ENCODE measurements at places on chromosomes 2 and 18.

- DNase-seq: no peak
Measured at GRCh38 chr2:43484323-43484930, 111.4 kb downstream of the THADA start.

DNA sequence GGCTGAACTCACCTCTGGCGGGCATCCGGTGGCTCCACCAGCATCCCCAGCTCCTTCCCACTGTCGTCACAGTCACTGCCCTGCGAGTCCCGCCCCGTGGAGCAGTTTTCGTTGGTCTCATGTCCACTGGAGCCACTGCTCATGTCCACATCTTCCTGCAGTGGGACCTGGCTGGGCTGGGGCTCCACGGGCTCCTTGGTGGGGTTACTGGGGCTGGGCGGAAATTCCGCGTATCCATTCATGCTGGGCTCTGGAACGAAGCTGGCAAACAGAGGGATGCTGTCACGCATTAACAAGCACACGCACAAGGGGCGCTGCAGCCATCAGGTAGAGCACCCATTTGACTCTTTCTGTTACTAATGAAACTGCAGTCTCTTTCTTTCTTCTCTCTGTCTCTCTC, 10.7 kb downstream of the PER2 start:
- DNase-seq: no peak

DNA sequence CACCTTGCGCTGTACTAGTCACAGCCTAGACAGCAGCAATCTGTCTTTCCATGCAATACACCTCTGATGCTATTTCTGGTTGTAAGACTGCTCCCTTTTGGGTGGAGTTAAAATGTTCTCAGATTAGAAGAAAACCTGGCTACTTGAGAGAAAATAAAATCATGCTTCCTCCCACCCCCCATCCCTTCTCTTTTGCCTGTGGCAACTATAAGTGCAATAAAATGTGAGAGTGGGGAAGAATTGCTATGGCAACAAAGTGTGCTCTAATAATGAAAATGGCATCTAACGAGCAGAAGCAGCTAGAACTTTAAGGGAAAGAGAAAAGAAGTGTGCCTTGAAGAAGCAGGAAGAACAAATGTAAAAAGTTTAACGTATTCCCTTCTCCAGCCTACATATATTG, 464.2 kb upstream of the FSHR start:
- DNase-seq: no peak

DNA sequence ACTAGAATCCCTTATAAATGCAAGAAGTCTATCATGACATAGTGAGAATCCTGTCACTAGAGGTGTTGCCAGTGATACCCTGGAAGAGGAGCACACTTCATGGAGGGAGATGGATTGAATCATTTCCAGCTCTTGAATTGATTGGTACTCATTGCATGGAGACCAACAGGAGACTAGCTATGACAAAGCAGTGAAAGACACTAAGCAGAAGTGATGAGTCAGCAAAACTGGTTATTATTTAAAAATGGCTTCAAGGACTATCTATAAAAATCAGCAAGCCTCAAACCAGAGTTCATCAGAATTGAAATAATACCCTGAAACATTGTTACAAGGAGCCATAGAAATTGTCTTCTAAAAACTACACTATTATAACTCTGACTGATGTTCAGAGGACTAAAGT, 200.3 kb downstream of the PDE11A start:
- DNase-seq: no peak

- peak; percentile 53 for DNase-seq
Measured at GRCh38 chr2:27370816-27371620, 602 bp downstream of the SNX17 start.

DNA sequence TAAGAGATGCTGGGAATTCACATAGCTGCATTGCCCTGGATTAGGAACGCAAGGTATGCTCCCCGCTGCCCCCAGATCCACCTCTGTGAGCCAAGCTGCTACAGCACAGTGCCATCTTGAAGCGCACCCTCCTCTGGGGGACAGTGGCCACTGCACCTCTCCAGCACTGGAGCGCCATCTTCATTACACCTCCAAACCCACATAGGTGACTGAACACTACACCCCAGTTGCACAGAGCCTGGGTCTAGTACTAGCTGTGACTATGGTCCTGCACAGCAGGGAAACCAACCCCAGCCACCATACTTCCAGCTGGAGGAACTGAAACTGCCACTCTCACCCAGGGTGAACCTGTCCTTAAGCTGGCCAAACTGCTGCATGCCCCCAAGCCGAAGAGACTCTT, 84.6 kb downstream of the TMEM237 start:
- no peak for DNase-seq

GRCh38 chr2:36355151-36355889, at the start of gene CRIM1:
TSS of gene CRIM1 (plus strand) at chr2:36355778. CDS start at chr2:36356293, 515 bp downstream.
- peak; percentile 64 for DNase-seq

GRCh38 chr2:67872481-67872880, 190.3 kb downstream of the C1D start:
- DNase-seq: no peak

GRCh38 chr18:10851824-10852319, 297.5 kb downstream of the PIEZO2 start:
- no peak for DNase-seq

GRCh38 chr2:117786520-117786919, 28.0 kb upstream of the DDX18 start:
- no peak for DNase-seq

DNA sequence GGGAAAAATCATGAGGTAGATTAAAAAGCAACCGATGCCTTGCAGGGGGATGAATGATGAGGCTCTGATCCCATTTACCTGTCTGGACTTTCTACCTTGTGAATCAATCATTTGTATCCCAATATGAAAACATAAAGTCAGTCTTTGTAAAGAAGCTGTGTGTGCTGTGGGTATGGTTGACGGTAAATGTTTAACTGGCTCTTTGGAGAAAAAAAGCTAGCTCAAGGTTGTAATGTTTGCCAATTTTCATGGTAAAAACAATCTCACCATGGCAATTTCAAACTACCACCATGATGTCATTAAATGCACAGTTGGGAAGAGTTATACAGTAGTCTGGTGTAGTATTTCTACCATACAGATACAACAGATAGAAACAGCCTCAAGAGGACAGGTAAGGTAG, 14.6 kb downstream of the TTR start:
- no peak for DNase-seq

- DNase-seq: no peak
Measured at GRCh38 chr2:167890739-167891138, 356.7 kb downstream of the STK39 start.

GRCh38 chr2:24199968-24200590, 25.2 kb downstream of the FAM228A start:
- no peak for DNase-seq

DNA sequence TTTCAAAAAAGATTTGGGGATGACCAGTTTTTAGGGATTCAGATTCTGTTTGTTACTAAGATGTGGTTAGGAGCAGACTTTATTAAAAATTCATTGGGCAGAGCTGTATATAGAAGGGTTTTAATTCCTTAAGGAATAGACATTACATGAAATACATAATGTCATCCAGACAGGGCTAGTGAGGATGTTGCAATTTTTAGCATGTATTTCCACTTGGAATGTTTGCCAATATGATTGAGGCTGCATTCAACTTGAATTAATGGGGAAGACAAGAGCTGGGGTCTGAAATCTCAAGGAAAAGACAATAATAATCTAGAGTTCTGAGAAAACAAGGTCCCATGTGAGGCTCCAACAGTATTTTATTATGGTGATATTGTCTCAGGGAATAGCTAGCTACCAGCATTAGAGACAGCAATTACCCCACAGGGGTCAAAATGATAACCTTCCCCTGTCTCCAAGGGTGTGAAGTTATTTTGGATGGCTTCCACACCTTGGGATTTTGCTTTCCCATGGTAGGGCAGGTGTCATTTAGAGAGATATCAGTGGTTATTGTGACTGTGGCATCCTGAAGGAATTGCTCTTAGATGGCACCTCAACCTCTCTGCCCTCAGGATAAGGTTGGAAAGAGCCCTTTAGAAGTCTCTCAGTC, 60.2 kb downstream of the VSNL1 start:
- DNase-seq: no peak

DNA sequence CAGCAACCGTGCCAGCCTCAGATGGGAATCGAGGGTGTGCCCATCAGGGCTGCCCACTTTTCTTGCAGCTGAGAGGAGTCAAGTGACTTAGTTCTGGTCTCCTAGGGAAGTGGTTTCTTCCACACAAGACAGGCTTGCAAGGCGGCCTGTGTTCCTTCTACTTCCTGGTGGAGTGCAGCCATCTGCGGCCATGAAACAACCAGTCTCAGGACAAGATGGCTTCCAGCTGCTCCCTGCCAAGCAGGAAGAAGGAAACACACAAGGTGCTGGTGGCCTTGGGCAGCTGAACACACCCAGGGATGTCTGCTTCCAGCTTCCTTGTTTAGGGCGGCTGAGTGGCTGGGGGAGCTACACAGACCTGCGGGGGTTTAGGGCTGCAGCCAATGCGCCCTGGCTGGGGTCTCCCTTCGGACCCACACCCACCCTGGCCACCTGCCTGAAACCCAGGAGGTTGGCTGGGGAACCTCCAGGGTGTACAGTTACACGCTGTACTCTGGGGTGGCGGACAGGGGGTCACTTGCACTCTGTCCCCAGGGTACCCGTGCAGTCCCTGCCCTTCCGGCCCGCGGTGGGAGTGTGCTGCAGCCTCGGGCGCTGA, 34.7 kb downstream of the PTPN18 start:
- no peak for DNase-seq

DNA sequence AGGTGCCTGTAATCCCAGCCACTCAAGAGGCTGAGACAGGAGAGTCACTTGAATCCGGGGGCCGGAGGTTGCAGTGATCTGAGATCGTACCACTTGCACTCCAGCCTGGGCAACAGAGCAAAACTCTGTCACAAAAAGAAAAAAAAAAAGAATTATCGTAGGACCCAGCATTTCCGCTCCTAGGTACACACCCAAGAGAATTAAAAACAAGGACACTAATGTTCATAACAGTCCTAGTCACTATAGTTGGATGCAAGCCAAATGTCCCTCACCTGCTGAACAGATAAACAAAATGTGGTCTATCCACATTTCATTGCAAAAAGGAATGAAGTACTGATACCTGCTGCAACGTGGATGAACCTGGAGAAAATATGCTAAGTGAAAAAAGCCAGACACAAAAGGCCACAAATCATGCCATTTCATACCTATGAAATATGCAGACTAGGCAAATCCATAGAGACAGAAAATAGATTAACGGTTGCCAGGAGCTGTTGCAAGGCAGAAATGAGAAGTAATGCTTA, 21.2 kb downstream of the ADRA2B start:
- no peak for DNase-seq

- DNase-seq: no peak
Measured at GRCh38 chr2:118971245-118972122, 29.5 kb downstream of the MARCO start.

All from stimulated activated CD8-positive, alpha-beta memory T cell treated with anti-CD3 and anti-CD28 coated beads, Interleukin-4, amount 100 ng/mL, for 48 hours (primary cell).